ENCODE measurements at places on chromosomes 12 and 14.
A peak's percentile ranks its signal among the peaks of the same experiment; 100 is the strongest.

DNA sequence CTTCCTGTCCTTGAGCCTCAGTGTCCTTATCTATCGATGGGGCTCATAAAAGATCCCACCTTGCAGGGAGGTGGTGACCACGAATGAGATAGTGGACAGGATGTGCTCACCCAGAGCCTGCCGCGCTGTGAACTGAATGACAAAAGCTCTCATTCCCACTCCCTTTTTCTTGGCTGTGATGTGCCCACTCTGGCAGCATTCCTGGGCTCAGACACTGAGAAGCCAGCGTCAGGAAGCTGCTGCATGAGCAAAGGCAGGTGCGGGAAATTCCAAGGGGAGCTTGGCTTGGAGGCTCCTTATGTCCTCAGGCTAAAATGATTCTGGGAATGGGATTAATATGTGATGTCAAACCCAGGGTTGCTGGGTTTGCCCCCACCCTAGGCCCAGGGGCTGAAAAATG is 61.6 kb downstream of the EFCAB11 start:
- no peak for DNase-seq

GRCh38 chr12:50211392-50212070 is 44.4 kb upstream of the CERS5 start:
- no peak for DNase-seq

GRCh38 chr12:124917841-124918621 is 3.6 kb upstream of the UBC start:
- DNase-seq = no peak

GRCh38 chr12:27906127-27906500 is 66.4 kb downstream of the PTHLH start:
- no peak for DNase-seq

DNA sequence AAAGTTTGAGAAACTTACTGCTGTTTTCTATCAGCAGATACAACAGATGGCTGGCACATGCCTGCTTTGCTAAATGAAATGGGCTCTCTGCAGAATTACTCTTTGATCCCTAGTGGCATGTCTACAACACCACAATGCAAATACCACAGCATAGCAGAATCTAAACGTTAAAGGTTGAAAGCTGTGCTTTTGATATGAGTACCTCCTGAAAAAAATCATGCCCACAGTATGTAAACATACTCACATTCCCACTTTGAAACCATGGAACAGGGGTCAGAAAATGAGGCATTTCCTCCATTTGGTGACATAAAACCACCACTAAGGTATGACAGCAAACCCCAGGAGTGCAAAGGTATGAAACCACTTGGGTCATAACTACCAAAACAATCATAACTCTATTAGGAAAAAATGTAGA is 7.5 kb downstream of the WIF1 start:
- DNase-seq = no peak

DNA sequence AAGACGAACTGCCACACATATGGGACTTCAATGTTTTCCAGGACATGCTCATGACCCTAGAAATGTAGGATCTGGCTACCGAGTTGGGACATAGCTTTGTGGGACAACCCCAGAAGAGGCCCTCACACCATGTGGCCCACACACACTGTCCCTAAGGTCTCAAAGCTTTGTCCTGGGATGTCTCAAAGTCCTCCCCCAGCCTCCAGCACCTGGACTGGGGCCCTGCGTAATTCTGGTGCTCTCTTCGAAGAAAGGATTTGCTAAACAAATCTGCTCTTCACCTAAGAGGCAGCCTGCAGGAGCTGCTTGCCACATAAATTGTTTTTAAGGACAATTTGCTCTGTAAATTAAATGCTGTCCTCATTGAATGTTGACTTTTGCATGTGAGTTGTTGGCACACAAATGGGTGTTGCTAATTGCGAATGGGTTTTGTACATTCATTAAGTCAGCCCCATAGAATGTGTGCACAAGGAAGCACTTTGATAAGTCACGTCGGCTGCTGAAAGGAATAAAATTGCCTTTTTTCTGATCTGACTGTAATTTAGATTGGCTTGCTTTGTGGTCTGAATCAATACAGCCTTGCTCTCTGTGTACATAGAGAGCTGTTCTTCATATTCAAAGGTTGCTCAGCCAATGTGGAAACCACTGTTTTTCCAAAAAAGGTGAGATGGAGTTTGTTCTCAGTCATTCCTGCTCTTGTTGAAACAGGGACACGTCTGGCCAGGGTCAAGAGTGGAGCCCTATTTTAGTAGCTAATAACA is 161.6 kb upstream of the PWP1 start:
- no peak for DNase-seq

- no peak for DNase-seq
Measured at GRCh38 chr14:104687601-104688504, 1.6 kb upstream of the INF2 start.

DNA sequence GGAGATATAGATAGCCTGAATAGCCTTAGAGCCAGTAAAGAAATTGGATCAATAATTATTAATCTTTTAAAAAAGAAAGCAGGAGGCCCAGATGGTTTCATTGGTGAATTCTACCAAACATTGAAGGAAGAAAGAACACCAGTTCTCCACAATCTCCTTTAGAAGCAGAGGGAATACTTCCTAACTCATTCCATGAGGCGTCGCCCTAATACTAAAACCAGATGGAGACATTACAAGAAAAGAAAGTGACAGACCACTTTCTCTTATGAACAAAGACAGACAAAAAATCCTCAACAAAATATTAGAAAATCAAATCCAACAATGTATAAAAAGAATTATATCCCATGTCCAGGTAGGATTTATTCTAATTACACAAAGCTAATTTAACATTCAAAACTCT is 362.6 kb downstream of the BCAT1 start:
- no peak for DNase-seq

GRCh38 chr12:55909513-55909884 is 18.2 kb downstream of the PYM1 start:
- DNase-seq = no peak

- no peak for DNase-seq
Measured at GRCh38 chr12:88549929-88550328, 30.3 kb downstream of the KITLG start.

GRCh38 chr12:28683366-28683765 is 465.7 kb upstream of the FAR2 start:
- no peak for DNase-seq

- DNase-seq = no peak
Measured at GRCh38 chr12:105057174-105057573, 27.1 kb downstream of the ALDH1L2 start.

GRCh38 chr12:122184517-122184916 is 1.6 kb downstream of the LRRC43 start:
- DNase-seq = no peak

DNA sequence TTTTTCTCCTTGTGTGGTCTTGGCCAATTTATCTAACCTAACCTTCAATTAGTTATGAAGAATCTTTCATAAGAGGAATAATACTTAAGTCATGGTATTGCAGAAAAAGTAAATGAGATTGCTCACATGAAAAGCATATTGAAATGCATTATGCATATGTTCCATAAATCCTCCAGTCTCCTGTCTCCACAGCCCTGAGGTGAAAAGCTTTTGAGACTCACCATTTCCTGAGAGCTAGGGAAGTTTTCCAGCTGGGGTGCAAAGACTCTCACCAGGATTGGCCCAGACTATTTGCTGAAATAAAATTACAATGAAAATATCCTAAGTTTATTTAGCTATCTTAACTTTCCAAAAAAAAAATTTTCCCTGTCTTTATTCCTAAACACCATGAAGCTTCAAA is 723.8 kb upstream of the FLRT2 start:
- no peak for DNase-seq

GRCh38 chr12:46523863-46524770 is 151.5 kb upstream of the SLC38A2 start:
- no peak for DNase-seq

DNA sequence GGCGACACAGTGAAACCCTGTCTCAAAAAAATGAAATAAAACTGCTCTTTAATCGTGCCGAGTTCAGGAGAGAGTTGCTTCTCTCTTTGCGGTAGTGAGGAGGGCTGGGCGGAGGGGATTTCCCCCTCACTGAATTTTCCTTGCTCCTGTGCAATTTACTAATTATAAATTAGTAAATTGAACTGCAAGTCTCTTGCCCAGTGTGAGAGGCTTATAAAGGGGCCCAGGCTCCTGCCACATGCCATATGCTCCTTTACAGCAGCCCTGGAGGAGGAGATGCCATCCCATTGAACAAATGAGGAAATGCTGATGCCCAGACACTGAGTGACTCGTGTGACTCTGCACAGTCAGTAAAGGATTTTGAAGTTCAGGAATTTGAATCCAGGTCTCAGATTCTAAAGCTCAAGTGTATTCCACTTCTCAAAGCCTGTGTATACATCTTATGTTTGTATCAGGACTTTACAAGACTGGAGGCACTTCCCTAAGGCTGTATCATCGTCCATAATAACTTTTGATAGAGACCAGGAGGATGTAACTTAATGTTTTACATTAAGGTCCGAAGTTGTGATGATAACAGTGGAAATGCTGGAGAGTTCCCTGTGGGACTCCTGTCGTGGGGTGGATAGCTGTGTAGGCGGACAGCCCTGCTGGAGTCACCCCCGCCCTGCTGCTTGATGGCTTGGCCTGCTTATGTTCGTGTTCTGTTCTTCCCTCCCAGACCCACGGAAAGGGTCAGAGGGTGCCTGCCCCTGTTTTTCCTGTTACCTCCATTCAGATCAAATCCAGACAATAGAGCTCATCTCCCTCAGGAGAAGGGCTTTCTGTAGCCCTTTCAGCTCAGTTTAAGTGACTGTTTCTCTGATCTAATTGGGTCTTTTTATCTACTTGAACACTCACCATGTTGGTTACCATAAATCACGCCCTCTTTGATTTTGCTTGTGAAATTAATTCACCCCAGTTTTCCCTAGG is 13.9 kb downstream of the PELI2 start:
- peak; percentile 86 for DNase-seq

- DNase-seq = no peak
Measured at GRCh38 chr12:4984344-4984743, 59.3 kb upstream of the KCNA5 start.

DNA sequence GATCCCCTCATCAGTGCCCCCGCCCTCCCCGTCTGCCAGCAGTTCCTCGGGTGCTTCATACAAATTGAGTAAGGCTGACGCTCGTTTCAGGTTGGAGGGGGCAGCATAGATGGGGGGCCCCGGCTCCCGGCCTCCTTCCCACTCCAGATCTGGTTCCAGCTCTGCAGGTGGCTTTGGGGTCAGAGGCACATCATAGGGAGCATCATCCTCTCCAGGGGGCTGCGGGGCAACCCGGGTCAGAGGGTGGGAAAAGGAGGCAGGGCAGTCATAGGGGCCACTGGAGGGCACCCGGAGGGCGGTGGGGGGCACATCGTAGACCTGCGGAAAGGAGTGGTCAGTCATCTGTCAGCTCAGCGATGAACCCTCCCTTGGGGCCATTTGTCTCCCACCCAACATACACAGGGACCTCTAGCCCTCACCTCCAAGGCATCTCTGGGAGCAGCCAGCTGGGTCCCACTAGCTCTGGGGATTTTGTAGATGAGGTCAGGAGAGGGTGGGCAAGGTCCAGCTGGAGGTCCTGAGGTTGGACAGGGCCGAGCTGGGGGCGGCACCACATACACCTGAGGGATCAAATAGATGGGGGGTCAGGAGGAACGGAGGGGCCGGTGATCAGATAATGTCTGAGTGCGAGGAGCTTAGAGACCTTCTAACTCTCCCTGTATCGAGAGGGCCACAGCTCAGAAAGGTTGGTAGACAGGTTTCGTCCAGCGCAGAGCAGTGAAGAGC is 5.1 kb downstream of the EFS start:
- DNase-seq = no peak

DNA sequence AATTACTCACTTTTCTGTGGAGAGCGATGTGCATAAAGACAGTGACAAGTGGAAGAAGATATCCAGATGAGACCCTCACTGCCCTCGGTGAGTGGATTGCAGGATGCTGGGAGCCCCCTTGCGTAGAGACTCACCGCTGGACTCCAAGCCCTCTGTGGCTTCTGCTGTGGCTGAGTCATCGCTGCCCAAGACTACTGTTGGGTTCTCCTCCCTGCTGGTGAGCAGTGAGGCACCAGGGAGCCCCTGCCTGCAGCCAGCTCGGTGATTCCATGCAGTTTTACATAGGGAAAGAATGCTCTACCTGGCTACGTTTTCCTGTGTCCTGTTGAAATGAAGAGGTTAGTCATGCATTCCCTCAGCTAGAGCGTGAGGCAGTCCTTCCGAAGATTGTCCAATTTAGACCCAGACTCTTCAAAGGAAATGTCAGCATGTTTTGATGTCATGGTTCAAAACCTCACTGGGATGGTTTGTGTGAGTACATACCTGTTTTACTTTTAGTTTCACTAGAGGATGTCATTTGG is 28.2 kb downstream of the TRAF3 start:
- no peak for DNase-seq

- DNase-seq = no peak
Measured at GRCh38 chr14:101132588-101132987, 229.1 kb upstream of the RTL1 start.

- DNase-seq = no peak
Measured at GRCh38 chr14:49961270-49962222, 68.7 kb downstream of the ARF6 start.

- no peak for DNase-seq
Measured at GRCh38 chr12:49277466-49277865, 12.6 kb downstream of the TUBA1C start.

- DNase-seq = no peak
Measured at GRCh38 chr12:48767047-48767446, 21.8 kb downstream of the ADCY6 start.

GRCh38 chr12:97142737-97143410 is 235.8 kb downstream of the NEDD1 start:
- DNase-seq = no peak

DNA sequence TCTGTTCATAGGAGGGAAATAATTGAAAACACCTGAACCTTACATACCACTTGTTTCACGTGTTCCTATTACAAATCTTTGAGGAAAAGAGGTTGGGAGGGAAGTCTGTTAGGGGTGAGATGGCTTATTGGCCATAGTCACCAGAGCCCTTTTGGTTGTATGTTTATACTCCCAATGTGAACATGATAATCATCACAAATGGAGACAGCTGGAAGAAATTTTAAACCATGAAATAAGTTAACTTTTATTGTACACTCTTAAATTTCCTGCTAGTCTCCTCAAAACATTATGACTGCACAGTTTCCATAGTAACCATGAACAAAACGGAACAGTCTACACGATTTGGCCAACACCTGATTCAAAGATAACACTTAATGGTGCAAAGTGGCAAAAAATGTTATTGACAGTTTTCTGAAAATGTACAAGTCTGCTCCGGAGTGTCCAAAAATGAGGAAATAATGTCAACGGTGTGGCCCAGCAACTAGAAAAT is 56.9 kb downstream of the LMNTD1 start:
- DNase-seq = no peak

- no peak for DNase-seq
Measured at GRCh38 chr14:92950773-92951172, 27.8 kb downstream of the CHGA start.

- no peak for DNase-seq
Measured at GRCh38 chr12:112381406-112381882, 787 bp downstream of the HECTD4 start.

- DNase-seq = no peak
Measured at GRCh38 chr12:25767606-25768005, 190.9 kb upstream of the RASSF8 start.

Measured in NCI-H524 treated with DMSO at 0.1 percent for 48 hours (cell line).